ENCODE measurements at places on chromosomes 4 and X.

GRCh38 chr4:105461221-105461620 lies 12.6 kb downstream of the PPA2 start:
- no peak for DNase-seq

GRCh38 chrX:47384502-47384901 lies 14.1 kb downstream of the ZNF157 start:
- DNase-seq: no peak

- no peak for DNase-seq
These were observed 5.1 kb downstream of the IL3RA start for GRCh38 chrX:1341545-1342184.

GRCh38 chr4:84258905-84259830 lies 239.9 kb downstream of the NKX6-1 start:
- DNase-seq: no peak

DNA sequence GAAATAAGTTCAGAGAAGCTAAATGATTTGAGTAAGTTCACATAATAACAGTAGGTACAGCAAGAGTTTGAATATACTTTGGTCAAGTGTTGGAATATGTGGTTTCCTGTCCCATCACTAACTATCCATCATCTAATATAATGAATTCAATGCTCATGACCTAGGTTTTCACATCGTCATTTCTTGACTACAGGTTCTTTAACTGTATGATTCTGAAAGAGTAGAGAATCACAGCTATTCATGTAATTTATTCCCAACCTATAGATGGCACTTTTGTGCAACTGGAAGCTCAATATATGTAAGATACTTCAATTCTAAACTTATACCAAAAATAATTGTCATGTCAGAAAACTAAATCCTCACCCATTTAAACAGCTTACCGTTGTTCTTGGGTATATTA lies 53.1 kb downstream of the TIGD2 start:
- DNase-seq: no peak

DNA sequence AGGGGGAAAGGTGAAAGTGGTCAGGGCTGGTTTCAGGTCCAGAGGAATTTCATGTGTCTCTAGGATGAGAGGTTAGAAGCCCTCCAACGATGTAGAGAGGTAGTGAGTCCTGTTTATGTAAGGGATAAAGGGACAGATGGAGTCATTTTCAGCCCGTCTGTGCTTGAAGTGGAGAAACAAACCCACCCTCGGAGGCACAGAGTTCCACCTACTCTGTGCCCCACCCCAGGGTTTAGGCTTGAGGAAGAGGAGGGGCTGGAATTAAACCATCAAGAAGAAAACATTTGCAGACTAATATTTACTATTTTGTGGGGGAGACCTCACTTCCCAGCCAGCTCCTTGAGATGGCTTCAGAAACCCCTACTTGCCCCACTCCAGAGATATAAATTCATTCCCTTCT lies 868 bp upstream of the GNL3L start:
- no peak for DNase-seq

DNA sequence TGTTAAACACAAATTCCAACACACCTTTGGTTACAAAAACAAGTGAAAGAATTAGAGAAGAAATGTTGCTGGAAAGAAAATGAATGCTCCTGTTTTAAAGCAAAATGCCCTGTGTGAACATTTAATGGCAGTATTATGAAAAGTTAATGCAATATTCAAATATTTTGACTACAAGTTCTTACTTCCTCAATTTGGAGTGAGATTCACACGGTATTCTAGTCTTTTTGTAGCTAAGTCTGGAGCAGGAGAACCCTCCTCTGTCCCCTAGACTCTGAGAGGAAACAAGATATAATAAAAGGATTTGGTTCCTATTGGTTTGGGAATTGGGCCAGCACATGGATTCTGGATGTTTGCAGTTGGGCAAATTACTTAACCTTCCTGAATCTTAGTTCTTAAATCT lies 12.7 kb downstream of the MAD2L1 start:
- DNase-seq: no peak

GRCh38 chr4:11005300-11005699 lies 320.7 kb upstream of the CLNK start:
- no peak for DNase-seq

DNA sequence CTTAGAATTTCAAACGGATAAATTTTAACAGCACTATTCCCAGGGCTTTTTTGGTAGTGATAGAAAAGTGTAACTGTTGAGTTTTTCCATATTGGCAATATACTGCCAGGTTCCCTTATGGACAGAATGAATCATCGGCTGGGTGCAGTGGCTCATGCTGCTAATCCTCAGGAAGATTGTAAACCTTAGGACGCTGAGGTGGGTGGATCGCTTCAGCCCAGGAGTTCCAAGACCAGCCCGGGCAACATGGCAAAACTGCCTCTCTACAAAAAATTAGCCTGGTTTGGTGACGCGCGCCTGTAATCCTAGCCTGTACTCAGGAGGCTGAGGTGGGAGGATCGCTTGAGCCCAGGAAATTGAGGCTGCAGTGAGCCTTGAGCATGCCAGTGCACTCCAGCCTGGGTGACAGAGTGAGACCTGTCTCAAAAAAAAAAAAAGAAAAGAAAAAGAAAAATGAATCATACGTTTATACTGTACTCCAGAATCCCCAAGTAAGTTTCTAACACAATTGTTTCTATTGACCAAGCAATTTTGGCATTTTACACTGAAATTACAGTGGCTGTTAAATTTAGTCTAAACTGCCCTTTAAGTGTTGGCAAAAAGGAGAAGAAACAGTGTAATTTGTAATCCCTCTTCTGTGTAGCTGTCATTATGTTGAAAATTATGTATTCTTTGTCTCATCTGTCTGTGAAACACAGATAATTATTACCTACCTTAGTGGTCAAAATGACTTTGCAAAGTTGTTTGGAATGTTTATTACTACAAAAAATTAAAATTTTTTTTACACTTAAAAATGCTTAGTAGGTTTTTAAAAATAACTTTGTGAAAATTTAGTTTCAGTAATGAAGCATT lies 1.8 kb downstream of the SLC30A9 start:
- no peak for DNase-seq

- no peak for DNase-seq
These were observed 18.1 kb downstream of the CD40LG start for GRCh38 chrX:136666088-136666487.

GRCh38 chr4:40812386-40812785 lies 62.6 kb downstream of the NSUN7 start:
- DNase-seq: no peak

DNA sequence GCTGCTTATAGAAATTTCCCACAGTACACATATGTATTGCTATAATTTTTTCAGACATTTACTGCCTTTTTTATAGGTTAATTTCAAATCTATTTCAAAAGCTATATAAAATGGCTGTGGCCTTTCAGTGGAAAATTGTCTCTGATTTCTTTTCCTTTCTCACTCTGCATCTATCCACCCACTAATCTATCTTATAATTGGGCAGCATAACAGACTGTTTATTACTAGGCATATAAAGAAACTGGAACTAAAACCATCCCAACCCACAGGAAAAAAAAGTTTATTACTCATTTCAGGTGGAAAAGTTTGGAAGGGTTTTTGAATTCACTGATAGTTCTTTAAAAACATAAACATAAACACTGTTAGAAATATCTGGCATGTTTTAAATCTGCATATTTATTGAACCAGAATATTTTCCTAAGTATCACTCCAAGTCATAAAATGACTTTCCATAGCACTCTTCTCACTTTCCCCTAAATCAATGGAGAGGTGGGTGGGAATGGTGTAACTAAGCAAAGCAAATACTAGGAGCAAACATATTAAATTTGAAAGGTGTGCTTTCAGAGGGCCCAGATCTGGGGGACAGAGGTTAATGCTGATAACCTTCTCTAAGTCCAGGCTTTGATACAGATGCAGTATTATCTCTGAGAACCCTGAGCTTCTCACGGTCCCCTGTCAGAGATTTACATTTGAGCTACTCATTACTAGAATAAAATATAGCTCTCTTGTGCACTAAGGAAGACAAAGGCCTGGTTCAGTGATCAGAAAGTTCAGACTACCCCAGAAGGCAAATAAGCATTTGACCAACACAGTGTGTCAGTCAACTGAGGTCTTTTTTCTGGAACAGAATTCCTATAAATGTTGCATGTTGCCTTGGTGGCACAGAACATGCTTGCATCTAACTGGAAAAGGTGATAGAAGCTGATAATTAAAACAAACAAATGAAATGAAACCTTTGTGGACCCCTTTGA lies 328.3 kb downstream of the UNC5C start:
- DNase-seq: no peak

DNA sequence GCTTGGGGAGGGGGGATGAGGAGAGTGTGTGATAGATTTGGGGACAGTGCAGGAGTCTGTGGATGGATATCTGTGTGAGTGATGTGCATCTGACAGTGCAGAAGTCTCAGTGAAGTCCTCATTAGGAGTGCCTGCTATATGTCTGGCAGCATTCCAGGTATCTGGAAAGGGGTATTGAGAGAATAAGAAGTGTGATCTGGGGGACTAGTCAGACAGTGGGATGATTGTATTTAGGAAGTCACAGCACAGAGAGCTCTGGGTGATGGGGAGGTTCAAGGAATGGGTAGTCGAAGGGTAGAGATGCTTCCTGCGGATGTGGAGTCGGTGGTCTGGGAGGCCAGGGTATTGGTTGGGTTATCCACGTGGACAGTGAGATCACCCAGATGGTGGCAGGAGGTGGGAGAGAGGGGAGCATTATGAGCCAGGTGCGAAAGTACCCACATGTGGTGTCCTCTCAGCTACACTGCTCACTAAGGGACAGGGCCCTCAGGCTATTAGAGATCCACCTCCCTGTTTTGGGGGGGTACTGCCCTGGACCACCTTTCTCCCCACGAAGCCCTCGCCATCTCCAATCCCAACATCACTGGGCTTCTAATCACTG lies 9.8 kb downstream of the MAGED2 start:
- no peak for DNase-seq

DNA sequence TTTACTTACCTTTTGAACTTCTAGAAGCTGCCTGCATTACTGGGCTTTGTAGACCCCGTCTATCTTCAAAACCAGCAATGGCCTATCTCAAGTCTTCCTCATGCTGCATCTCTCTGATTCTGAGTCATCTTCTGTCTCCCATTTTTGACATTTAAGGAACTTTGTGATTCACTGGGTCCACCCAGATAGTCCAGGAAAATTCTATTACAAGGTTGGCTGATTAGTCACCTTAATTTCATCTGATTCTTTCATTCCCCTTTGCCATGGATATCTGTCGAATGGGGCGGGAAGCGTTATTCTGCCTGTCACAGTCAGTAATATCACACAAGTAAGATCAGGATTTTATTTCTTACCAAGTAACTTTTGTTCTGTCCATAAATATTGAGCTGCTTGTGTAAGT lies 618.0 kb downstream of the CCSER1 start:
- DNase-seq: no peak

- no peak for DNase-seq
These were observed 49.1 kb downstream of the ABCG2 start for GRCh38 chr4:88109123-88109881.

DNA sequence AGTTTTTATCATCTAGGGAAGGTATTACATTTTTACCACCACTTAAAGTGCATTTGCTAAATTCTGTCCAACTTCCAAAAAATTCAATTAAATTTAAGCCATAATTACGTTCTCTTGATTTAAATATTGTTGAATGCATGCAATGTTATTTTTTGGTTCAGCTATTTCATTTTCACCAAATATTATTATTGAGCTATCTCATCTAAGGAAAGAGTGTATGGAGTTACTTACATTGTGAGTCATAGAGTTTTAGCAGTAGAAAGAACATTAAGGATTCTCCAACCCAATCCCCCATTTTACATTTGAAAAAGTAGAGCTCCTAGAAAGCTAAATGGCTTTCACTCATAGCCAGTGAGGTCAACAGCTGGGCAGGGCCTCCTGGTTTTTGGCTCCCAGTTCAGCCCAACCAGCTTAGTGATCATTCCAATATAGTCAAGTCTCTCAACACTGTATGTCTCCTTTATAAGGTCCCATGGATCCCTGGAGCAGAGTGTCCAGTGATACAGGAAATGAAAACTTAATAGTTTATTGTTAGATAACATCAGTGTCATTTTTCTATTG lies 60.5 kb downstream of the NDNF start:
- DNase-seq: no peak

GRCh38 chrX:107721318-107721717 lies 54.3 kb downstream of the TSC22D3 start:
- no peak for DNase-seq

DNA sequence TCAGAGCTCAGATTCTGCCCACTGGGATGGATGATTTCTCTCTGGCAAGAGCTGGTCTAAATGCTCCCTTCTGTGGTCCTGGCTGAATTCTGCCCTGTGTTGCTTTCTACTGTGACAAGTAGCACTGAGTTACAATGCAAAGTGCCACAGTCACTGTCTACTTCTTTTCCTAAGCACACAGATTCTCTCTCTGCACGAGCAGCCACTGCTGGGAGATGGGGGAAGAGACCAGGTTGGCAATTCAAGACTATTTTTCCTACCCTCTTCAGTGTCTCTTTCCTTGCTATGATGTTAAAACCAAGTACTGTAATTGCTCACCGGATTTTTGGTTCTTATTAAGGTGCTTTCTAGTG lies 45.5 kb downstream of the STAP1 start:
- no peak for DNase-seq

DNA sequence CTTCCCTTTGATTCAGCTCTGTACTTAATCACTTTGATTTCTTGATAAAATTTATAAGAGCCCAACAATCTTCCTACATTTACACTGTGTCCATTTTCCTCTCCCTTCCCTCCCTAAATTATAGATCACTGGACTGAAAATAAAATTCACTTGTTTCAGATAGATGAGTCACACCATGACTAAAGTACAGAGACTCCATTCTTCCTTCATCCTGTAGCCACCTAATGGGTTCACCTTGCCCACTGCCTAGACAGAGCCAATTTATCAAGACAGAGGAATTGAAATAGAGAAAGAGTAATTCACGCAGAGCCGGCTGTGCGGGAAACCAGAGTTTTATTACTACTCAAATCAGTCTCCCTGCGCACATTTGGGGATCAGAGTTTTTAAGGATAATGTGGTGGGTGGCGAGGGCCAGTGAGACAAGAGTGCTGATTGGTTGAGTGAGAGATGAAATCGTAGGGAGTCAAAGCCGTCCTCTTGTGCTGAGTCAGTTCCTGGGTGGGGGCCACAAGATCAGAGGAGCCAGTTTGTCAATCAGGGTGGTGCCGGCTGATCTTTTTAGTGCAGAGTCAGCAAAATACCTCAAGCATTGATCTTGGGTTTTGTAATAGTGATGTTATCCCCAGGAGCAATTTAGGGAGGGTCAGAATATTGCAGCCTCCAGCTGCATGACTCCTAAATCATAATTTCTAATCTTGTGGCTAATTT lies 71.3 kb upstream of the MED14 start:
- no peak for DNase-seq

DNA sequence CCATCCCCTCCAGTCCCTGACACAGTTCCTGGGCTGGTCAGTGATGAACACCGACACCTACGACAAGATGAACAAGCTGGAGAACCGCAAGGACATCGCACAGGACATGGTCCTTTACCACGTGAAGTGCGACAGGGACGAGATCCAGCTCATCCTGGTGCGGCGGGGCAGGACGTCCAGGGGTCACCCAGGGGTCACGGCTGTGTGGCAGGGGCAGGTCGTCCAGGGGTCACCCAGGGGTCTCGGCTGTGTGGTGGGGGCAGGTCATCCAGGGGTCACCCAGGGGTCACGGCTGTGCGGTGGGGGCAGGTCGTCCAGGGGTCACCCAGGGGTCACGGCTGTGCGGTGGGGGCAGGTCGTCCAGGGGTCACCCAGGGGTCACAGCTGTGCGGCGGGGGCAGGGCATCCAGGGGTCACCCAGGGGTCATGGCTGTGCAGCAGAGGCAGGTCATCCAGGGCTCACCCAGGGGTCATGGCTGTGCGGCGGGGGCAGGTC lies 16.7 kb downstream of the ATP5ME start:
- DNase-seq: no peak
